ENCODE measurements at places on chromosomes 7 and 10.
A peak's percentile ranks its signal among the peaks of the same experiment; 100 is the strongest.

DNA sequence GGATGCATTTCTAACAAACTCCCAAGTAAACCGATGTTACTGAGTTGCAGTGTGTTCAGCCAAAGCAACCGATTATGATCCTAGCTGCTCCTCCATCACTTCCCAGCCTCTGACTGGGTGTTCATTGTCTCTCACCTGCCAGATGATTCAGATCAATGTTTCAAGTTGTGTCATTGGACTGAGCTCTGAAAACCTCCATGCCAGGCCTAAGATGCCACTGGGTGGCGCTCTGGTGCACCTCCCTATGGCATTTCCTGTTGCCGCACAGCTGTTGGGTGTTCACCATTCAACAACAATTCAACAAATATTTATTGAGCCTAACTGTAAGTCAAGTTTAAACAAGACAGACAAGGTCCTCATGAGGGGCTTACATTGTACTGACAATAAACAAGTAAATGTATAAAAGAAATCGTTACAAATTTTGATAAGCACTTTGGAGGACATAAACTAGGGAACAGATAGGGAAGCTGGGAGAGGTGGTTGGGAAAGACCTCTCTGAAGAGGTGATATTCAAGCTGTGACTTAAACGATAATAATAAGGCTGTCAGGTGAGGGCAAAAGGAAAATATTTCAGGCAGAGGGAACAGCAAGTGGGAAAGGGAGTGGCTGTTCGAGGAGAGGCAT lies 22.8 kb downstream of the RGR start:
- DNase-seq, result peak; percentile 29

DNA sequence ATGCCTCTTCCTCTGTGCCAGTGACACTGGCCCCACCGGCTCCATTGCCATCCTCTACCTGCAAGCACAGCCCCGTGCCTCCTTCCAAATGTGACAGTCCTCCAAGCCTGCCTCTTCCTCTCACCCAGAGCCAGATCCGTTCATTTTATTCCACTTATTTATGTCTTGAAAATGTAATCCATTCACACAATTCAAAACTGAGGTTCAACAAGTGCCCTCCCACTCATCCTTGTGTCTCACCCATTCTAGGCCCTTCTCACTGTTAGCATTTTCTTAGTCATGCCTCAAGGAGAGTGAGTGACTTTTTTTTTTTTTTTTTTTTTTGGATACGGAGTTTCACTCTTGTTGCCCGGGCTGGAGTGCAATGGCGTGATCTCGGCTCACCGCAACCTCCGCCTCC lies 41.7 kb downstream of the FKBP6 start:
- no peak for DNase-seq

GRCh38 chr10:11871466-11871865 lies 48.3 kb downstream of the PROSER2 start:
- DNase-seq, result no peak

DNA sequence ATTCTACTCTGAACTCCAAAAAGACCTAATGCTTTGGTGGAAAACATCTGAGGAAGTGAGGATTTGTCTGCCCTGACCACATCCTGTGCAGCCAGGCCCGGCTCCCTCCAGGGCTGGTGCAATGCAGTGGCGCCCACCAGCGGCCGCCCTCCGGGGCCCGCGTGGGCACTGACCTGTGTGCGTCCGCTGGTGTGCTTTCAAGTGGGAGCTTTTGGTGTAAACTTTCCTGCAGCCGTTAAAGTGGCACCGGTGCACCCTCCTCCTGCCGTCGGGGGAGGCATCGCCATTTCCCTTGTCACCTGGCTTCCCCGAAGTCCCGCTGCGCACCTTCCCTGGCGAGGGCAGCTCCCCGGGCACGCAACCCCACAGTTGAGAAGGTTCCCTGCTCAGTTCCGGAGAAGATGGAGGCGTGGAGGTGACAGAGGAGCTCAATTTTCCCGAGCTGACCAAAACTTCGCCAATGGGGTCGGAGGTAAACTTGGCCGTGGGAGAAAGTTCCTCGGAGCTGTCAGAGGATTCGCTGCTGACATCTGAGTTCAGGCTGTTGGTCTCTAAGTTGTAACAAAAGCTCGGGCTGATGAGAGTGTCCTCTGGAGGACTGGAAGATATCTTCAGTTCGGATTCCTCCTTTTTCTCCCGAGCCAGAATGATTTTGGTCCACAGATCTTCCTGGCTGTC lies 3.4 kb downstream of the KLF6 start:
- no peak for DNase-seq

- no peak for DNase-seq
These were observed 118.9 kb downstream of the PRPF18 start for GRCh38 chr10:13705526-13706174.

DNA sequence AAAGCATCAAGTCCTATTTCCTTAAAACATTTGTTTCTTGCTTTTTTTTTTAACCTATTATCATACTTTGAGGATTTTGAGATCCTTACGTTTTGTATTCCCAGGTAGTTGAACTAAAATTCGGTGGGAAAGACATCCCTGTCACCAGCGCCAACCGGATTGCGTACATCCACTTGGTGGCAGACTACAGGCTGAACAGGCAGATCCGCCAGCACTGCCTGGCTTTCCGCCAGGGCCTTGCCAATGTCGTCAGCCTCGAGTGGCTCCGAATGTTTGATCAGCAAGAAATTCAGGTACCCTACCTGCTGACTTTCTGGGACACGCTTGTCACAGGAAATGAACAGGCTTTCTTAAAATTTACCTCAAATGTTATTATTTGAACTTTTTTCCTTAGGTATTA lies 83.0 kb upstream of the DNAJB6 start:
- DNase-seq, result no peak

DNA sequence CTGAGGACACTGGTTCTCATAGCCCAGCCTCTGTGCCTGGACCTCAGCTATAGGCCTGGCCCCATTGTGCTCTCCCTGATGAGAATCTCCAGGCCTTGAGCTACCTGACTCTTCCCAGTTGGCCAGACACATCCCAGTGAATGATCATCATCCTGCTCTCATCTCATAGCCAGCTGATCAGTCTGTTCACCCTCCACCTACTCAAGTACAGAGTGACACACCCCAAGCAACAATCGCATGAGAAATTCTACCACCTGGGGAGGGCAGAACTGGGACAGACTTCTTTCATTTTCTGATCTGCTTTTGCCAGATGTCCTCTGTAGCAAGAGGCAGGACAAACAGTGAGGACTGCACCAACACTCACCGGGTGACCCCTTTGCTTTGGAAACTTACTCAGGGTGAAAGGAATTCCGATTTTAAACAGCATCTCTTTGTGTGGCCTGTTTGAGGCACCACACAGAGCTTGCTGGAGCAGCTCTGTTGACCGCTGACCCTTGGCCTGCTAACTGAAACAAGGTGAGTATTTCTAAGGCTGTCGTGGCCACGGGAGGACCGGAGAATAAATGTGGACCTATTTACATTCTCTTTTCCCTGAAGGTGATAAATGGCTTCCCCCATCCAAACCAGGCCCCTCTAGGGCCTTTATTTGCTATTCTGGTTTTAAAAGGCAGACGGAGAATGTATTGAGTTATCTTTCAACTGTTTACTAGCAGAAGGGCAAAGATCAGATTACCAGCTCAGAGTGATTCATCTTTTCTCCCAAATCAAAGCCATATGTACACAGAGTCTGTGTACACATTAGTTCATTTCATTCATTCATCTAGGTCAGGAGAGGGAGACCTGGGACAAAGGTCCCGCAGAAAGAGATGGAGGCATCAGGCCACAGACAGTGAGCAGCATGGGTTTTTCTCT lies 181.4 kb upstream of the TNS3 start:
- DNase-seq, result peak; percentile 52

GRCh38 chr10:77699080-77699645 lies 61.6 kb upstream of the KCNMA1 start:
- no peak for DNase-seq

GRCh38 chr7:87574630-87575029 lies 26.1 kb downstream of the ABCB1 start:
- no peak for DNase-seq

DNA sequence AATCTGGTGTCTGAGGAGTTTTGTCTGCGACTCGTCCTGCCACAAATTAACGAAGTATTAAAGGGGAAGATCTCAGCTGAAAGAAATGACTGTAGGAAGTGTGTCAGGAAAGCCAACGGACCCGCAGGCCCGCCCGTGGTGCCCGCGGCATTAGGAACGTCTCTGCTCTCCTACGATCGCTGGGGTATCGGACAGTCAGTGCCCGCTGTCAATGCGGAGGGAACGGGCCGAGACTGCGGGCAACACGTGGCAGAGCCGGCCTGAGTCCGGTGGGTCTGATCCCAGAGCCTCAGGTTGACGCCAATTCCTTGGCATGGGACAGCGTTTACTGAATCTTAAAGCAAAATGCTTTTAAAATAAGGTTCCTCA lies 128.7 kb downstream of the KBTBD2 start:
- DNase-seq, result no peak

DNA sequence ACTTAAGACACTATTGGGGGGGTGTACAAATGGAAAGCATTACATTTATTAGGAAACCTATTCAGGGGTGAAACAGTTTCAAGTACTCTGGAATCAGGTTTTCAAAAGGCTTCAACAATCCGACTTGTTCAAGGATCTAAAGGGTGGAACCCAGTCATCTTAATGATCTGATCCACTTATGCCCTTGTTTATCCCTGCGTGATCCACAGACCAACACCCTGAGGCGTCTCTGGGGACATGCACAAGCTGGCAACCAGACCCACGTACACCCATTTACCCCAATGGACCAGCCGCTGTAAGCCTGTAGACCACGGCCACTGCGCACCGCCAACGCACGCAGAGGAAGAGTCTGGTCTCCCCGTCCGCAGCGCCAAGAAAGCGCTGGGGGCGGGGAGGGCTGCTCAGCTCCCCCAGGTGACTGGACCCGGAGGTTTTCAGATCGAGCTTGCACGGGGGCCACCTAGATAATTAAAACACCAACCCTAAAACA lies 13.4 kb downstream of the HNRNPF start:
- no peak for DNase-seq

DNA sequence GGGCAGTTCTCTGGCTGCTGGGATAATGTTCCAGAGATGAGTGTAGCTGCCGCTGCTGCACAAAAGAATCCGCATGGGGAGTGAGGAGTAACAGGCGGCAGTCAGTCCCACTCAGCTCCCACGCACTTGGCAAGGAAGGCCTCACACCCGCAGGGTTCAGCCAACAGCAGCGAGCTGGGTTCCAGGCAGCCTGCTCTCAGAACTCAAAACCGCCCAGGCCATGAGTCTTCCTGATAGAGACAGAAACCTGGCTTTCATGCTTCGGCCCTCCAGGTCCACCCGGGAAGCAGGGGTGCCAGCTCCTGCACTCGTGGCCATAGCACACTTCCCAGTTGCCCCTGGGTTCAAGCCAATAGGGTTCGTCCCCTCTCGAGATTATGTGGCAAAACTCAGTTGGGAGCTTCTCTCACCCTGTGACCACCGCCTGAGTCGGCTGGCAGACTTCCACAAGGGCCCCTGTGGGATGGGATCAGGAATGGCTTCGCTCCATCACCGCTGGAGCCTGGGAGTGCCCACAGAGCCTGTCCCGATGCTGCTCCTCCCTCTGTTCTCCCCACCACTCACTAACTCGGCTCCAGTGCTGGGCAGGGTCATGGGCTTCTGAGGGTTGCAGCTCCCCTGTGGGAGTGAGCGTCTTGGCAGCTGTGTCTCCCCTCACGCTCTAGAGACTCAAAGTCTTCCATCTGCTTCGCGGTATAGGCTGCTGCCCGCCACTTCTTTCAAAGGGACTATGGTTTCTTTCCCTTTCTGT lies 20.6 kb downstream of the CLRN3 start:
- DNase-seq, result no peak

DNA sequence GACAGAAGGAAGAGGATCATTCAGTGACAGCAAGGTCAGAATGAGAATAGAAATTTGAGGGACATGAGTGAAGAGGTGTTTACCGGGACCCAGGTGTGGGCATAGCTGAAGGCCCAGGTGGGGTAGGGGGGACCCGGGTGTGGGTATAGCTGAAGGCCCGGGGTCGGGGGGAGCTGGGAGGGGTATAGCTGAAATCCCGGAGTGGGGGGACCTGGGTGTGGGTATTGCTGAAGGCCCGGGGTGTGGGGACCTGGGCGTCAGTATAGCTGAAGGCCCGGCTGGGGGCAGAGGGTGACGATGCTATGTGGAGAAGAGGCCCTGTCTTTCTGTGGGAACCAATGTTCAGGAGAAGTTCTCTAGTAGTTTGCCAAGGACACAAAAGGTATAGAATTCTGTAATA lies 183.0 kb upstream of the PITRM1 start:
- DNase-seq, result no peak

DNA sequence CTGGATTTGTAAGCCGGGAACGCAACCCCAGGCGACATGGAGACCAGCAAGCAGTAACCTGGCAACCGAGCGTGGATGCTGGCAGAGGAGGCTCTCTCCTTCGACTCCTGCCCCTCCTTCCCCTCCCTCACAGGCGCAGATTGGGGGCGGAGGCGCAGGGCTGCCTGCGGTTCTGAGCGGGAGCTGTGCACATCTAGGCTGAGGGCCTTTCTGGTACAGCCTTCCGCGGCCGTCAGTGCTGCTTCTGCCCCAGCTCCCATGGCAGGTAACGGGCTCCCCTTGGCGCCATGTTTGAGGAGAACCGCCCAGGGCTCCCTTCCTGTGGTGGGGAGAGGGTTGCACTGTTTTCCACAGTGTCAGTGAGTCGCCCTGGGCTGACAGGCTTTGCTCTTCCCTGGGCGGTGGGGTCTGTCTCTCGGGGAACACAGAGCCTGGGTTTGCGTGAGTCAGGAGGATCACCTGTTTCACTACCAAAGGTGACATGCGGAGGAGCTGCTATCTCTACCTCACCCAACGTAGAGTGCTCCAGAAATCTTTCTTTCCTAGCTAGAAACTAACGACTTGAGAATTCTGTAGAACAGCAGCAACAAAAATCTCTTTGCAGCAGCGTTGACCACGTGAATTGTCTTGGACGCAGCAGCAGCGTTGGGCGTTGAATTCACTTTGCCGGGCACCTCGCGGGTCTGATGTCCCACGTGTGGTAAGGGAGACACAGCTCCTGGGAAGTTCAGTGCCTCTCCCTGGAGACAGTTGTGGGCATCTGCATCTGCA lies 154.8 kb upstream of the COBL start:
- peak; percentile 35 for DNase-seq

- DNase-seq, result no peak
These were observed 40.9 kb downstream of the MTURN start for GRCh38 chr7:30175636-30176147.

DNA sequence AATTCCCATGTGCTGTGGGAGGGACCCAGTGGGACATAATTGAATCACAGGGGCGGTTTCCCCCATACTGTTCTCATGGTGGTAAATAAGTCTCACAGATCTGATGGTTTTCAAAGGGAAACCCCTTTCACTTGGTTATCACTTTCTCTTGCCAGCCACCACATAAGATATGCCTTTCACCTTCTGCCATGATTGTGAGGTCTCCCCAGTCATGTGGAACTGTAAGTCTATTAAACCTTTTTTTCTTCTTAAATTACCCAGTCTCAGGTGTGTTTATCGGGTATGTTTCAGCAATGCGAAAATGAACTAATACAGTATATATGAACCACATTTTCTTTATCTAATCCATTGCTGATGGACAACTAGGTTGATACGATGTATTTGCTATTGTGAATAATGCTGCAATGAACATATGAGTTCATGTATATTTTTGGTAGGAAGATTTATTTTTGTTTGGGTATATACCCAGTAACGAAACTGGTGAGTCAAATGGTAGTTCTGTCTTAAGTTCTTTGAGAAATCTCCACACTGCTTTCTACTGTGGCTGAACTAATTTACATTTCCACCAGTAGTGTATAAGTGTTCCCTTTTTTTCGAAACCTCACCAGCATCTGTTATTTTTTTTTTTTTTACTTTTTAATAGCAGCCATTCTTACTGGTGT lies 70.0 kb upstream of the HGF start:
- DNase-seq, result no peak
